ENCODE measurements at places on chromosomes 11 and 22. TPM values are rescaled to one million over a fixed set of nuclear protein-coding genes. Genes with fewer than 3 reads are reported as not detected.

GRCh38 chr11:106585061-106585460 lies 433.2 kb downstream of the GUCY1A2 start:
- DNase-seq, result no peak

Gene ENTHD1
- polyA plus RNA-seq, result not detected

DNA sequence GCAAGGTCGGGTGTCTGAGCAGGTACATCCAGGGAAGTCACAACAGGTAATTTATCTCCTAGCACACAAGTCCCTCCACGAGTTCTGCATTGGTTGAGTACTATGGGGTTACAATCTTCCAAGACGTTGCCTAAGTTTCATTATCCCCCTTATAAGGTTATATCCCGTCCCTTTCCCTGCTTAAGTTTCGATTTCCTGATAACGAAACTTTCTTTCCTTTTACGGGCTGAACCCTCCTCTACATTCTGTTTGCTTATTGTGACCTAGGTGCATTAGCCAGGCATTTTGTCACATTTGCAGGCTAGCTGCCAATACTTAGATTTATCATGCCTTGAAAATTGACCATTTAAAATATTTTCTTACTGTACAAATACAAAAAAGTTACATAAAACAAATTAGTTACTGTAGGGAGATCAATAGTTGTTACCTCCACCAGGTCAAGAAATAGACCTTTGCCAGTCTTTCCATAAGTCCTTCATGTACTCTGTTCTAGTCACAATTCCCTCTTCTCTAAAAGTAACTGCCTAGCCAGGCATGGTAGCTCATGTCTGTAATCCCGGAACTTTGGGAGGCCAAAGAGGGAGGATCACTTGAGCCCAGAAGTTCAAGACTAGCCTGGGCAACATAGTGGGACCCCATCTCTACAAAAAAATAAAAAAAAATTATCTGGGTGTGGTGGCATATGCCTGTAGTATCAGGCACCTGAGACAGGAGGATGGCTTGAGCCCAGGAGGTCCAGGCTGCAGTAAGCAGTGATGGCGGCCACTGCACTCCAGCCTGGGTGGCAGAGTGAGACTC lies 14.3 kb upstream of the PITPNB start:
- DNase-seq, result no peak

DNA sequence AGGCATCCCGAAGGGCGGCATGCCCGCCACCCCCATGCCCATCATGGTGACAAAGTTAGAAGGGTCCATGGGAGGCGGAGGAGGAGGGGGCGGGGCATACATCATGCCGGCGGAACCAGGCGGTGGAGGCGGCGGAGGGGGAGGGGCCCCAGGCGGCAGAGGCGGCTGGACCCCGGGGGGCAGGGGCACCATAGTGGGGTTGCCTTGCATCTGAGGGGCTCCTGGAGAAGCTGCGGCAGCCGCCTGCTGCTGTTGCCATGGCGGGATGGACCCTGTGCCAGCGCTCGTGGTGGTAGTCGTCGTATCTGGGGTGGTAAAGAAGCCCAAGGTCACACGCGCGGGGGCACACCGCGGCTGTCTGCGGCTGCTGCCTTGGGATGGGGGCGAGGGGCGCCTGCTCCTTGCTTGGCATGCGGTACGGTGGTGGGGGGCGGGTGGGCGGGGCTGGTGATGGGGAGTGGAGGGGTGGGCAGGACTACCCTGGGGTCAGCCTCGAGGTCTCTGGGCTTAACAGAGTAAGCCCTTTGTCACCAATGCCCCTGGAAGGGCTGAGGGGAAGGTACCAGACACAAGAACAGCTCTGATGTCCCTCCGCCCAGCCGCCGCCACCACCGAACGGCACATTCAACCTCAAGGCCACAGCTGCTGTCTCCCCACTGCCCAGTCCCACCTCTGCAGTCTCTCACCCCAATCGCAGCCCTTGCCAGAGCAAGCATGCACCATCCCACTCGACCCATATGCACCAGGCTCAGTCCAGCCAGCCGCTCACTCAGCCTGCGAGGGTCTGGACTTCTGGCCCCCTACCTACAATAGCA lies 6.3 kb upstream of the PYGM start:
- no peak for DNase-seq

Gene ADAMTS15
- 21.2 TPM for polyA plus RNA-seq

Gene VSIG2
- 2.3 TPM for polyA plus RNA-seq

Gene BET1L
- polyA plus RNA-seq, result 28.4 TPM

DNA sequence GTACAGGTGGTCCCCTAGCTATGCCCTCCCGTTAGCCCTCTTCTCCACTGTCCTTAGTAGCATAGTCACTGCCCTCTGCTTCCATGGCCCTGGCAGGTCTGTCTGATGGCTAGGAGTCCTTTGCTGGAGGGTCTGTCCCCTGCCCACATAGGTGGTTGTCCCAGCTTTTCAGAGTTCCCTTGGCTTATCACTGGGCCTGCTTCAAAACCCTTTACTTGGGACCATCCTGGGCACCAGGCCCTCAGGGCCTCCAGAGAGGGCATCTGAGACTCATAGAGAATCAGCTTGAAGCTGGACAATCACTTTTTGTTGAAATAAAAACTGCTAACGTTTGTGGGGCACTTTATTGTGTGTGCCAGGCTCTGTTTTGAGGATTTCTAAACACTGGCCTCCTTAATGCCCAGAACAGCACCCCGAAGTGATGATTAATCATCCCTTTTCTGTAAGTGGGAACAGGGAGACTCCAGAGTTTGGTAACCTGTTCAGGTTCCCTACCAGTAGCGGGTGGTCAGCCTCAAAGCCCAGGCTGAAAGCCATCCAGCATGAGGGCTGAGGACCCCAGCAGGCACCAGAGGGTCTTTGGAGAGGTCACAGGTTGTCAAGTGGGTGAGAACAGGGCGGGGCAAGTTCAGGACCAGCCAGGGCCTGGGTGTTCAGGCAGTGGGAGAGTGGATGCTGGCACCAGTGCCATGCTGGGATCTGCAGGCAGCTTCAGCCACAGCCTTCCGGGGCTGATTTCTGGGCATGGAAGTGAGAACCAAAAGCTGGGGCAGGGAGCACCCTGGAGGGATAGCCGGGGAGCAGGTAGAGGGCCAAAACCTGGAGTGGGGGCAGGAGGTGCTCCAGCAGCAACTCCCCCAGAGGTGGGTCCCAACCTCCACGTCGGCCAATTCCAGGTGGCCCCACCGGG lies 495 bp upstream of the KCNK4 start:
- no peak for DNase-seq

DNA sequence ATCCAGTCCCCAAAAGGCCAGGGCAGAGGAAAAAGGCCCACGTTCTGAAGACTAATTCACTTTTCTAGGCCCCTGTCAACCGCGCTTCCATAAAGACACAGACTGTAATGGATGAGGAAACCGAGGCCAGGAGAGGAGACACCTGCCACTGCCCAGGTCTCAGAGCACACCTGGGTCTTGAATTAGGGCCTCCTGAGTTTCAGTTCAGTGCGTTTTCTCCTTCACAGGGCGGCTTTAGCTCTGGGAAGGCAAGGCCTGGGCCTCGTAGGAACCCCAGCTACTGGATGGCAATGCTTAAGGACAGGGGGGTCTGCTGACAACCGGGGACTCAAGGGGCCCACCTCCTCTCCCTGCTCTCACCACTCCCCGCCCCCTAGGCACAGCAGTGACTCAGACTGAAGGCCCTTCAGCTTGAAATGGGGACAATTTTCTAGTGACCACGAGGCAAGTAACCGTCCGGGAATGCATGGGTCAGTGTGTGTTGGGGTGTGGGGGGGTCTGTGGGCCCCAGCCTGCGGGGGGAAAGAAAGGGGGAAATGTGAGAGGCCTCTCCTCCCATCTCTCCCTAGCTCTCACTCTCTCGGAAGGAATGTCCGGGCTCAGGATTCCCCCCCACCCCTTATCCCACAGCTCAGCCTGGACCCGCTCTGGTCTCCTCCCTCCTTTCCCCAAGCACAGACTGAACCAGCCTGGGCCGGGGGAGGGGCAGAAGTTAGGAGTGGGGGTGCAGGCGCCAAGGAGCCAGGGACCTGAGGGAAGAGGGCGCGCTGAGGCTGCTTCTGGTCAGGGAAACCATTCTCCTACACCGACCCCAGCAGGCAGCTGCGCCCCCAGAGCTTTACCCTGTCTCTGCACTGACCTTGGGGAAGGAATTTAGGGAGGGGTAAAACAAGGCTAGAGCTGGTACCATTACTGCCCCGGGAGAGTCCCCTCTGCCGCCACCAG lies 17.2 kb downstream of the CREB3L1 start:
- peak; percentile 54 for DNase-seq

Gene E2F8
- polyA plus RNA-seq, result 20.6 TPM

Gene DDTL
- polyA plus RNA-seq, result 2.2 TPM

Gene ACRV1
- 0.45 TPM for polyA plus RNA-seq

GRCh38 chr11:46050003-46050461 lies 71.2 kb downstream of the PHF21A start:
- DNase-seq, result peak; percentile 43

Gene MLC1
- polyA plus RNA-seq, result 1.2 TPM

- no peak for DNase-seq
Observed at GRCh38 chr22:22661275-22661674, 16.9 kb downstream of the GGTLC2 start.

DNA sequence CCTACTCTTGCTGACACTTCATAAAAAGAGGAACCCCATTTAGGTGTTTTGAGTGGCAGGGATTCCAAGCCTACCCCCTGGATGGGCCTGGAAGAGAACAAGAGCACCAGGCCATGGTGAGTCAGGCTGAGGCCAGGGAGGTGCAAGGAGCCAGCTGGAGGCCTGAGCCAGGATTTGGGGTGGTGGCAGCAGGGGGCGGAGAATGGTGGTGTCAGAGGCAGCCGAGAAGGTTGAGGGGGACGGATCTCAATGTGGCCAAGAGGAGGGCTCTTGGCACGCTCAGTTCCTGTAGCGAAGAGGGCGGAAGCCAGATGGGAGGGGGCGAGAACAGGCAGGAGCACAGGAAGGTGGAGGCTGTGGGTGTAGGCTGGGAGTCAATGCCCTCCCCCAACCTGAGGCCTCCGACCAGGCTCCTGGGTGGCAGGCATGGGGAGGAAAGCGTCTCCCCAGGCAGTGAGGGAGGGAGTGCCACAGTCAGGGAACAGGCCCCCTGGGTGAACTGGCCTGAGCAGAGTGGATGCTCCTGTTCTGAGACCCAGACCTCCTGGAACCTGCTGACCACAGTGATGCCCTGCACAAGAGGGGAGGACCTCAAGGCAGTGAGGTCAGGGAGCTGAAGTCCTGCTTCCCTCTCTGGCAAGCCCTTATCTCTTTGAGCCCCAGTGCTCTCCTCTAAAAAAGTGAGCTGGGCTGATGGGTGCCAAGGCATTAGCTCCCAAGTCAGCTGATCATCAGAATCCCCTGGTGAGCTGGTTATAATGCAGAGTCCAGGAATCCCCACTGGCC lies 13.9 kb downstream of the RTN4RL2 start:
- no peak for DNase-seq

DNA sequence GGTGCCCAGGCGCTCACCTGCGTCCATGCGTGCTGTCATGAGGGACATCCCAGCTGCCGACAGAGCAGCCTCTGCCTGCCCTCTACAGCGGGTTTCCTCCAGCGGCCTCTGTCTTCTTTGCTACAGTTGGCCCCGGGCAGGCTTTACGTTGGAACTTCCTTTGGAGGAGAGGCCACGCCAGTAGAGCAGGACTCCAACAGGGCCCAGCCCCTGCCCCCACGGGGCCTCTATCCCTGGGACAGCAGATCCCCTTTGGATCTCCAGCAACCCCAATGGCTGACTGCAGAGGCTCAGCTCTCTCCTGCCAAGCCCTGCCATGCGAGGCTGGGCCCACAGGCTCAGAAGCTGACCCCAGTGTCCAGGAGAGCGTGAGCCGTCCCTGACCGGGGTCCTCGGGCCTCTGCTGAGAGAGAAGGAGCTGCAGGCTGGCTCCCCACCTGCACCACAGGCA lies 12.1 kb downstream of the TRPM5 start:
- DNase-seq, result no peak
